ENCODE measurements at places on chromosomes 6 and 20. TPM values are rescaled to one million over a fixed set of nuclear protein-coding genes. Genes with fewer than 3 reads are reported as not detected.

ABT1 gene
- total RNA-seq = 10.5 TPM

PTP4A1 gene
- 34.1 TPM for total RNA-seq

ILRUN gene
- 31.9 TPM for total RNA-seq

DPPA5 gene
- not detected for total RNA-seq

DEK gene
- total RNA-seq = 56.8 TPM
